Activated CD8-positive, alpha-beta memory T cell treated with anti-CD3 and anti-CD28 coated beads for 4 hours (primary cell): ENCODE measurements at places on chromosomes 4 and X.
A peak's percentile ranks its signal among the peaks of the same experiment; 100 is the strongest.

- peak; percentile 73 for DNase-seq
Measured at GRCh38 chr4:153084980-153085630, 119.1 kb upstream of the TRIM2 start.

DNA sequence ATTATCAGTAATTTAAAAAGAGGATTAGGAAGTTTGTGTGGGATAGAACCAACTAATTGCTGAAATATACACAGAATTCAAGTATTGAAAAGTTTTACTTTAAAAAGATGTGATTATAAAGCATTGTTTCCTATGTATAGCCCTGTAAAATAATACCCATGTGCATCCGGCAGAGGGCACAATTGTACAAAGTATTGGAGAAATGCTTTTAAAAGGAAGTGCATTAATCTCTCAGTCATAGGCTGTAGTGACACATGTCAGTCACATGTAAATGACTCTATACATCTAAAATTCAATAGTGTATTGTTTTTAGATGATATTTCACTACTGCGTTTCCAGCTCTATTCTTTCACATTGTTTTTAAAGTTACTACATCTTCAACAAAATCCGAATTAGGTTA, 9.7 kb upstream of the GEMIN8 start:
- DNase-seq = no peak

GRCh38 chrX:72621163-72621562, 48.5 kb upstream of the HDAC8 start:
- no peak for DNase-seq

DNA sequence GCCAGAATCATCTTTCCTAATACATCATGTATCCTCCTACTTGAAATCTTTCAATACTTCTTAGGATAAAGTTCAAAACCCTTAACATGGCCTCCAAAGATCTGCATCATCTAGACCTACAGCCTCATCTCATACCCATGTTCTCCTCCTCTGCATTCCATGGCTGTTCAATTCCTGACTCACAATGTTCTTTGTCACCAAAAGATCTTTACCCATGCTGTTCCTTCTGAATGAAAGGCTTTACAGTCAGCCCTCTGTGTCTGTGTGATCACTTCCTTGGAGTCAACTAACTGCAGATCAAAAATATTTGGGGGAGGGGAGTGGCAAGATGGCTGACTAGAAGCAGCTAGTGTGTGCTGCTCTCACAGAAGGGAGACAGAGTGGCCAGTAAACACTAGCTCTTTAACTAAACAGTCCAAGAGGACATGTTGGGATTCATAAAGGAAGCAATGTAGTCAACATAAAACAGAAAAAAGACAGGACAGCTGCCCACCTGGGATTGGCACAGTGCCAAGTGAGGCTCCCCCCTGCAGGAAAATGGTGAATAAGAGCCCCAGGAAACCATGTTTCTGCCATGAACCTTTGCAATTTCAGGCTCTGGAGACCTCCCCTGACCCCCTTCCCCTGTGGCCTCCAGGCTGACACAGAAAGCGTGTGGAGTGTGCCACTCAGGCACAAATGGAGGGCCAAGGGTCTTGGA, 31.9 kb downstream of the CBR4 start:
- DNase-seq = no peak

- DNase-seq = no peak
Measured at GRCh38 chr4:7787681-7788141, 151.9 kb downstream of the AFAP1 start.

DNA sequence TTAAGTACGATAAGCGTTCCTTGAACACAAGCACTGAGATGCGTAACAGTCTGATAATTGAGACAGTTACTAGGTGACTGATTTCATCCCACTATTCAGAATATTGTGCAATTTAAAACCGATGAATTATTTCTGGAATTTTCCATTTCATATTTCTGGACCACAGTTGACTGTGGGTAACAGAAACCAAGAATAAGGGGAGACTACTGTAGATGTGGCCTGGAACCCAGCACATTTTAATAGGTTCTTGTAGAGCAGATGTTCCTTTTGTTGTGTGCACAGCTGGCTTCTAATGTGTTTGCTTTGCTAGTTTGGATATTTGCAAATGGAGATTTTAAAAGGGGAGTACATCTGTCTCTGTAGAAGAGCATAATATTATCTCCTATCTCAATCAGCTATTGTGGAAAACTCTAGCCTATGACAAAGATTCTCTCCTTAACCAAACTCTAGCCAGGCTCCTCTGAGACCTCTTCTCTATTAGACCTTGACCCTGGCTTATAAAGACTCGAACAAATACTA, 16.4 kb downstream of the NAAA start:
- no peak for DNase-seq

DNA sequence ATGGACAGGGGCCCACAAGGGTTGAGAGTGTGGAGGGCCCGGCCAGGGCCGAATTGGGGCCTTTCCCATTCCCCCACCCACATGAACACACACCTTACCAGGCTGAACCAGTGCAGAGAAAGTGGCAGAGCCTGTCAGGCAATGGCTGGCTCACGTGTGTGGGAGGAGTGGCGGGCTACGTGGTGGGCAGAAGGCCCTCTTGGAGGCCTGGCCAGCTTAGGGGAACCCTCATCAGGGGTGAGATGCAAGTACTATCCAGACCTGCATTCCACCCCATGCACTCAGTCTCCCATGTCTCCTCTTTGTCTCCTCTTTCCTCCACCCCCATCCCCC, 965 bp downstream of the TCEAL4 start:
- DNase-seq = no peak
